ENCODE measurements at places on chromosomes 6 and 20. TPM values are rescaled to one million over a fixed set of nuclear protein-coding genes. Genes with fewer than 3 reads are reported as not detected.

SLC22A1 gene
- polyA plus RNA-seq: 0.51 TPM

WFDC10B gene
- not detected for polyA plus RNA-seq

DNA sequence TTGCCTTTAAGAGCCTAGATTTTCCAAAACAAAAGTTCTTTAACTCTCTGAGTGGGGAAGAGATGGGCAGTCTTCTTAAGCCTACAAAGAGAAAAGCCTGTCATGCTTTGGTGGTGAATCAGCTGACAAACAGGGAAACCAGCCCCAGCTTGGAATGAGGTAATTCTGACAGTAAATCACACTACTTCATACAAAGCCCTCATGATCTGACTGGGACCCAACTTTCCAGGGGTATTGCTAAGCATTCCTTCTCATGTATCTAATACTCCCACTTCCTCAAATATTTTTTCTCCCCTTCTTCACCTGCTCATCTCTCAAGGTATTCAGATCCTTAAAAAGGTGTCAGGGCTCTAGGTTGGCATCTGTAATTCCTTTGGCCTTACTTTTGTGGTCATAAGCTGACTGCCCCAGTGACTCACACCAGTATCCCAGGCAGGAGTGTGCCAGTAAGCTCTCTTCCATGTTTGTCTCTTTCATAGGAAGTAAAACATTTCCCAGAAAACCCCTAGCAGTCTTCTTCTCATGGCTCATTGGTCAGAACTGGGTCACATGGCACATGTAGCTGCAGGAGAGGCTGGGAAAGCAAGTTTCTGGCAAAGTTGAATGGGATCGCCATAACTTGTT, 15.0 kb upstream of the TBC1D22B start:
- DNase-seq: no peak

- no peak for DNase-seq
Observed at GRCh38 chr6:39003072-39003471, 45.5 kb upstream of the GLP1R start.

DNA sequence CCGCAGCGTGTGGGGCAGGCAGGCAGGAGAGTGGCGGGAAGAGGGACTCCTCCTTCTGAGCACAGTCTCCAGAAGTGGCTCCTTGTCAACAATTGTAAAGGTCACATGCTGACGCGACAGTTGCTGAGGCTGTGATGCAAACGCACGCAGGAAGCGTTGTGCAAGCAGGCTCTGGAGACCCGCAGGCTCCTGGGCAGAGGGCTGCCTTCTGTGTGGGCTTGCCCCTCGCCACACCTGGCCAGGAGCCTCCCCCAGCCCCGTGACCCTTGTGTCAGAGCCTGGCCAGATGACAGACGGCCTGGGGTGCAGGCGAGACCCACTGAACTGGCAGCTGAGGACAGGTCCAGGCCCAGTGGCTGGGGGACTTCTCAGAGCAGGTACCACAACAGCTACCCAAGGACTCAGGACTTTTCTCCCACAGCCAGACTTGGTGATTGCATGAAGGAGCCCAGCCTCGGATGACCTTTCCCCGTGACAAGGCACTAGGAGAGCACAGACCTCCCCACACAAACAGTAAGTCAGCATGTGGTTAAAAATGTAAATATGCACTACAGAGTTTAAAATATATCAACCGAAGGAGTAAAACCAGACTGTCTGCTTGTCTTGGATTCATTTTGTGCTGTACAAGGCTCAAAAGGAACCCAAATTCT, 222.1 kb upstream of the RREB1 start:
- DNase-seq: no peak

Measured in renal pelvis (tissue), 12 donors.